GM12864 (cell line): ENCODE measurements at places on chromosomes 13 and 19.

GRCh38 chr19:40528533-40529092 is 48.1 kb upstream of the SHKBP1 start:
- DNase-seq = no peak

GRCh38 chr13:93646245-93646644 is 419.6 kb downstream of the GPC6 start:
- no peak for DNase-seq

- DNase-seq = no peak
Measured at GRCh38 chr13:86402500-86402899, 603.3 kb upstream of the SLITRK6 start.

DNA sequence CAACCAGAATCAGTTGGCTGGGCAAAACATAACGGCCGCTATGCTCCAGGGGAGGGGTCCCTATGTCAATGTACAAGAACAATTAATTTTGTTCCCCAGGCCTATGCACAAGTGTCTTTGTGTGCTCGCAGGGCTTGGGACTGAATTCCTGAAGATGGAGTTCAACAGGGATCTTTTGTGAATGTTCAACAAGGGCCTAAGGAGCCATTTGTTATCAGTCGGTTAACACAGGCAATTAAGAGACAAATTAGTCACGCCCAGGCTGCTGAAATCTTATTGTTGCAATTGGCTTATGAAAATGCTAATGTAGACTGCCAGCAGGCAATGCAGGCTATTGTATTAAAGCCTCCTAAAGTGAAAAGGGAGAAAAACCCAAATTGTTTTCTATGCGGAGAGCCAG is 117.5 kb downstream of the ZNF429 start:
- no peak for DNase-seq

GRCh38 chr19:10505583-10506229 is 2.5 kb upstream of the KEAP1 start:
- no peak for DNase-seq

DNA sequence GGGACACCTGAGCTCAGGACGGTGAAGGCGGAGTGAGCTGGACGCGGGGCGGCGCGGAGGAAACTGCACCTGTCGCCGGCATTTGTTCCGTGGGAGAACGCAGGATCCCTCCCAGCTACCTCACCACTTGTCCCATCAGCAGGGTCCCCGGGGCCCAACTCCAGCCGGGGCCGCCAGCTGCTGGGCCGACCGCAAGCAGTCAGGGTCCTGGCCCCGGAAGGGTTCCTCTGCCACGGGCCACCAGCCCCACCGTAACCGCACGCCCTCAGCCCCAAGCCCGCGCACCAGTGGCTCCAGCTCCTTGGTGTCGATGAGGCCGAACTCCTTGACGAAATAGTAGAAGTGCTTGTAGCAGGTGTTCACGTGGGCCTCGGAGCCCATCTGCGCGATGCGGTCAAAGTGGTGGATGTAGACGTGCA is 19.6 kb downstream of the MOB3A start:
- DNase-seq = no peak

- no peak for DNase-seq
Measured at GRCh38 chr19:1259876-1260748, 9.0 kb upstream of the CIRBP start.

DNA sequence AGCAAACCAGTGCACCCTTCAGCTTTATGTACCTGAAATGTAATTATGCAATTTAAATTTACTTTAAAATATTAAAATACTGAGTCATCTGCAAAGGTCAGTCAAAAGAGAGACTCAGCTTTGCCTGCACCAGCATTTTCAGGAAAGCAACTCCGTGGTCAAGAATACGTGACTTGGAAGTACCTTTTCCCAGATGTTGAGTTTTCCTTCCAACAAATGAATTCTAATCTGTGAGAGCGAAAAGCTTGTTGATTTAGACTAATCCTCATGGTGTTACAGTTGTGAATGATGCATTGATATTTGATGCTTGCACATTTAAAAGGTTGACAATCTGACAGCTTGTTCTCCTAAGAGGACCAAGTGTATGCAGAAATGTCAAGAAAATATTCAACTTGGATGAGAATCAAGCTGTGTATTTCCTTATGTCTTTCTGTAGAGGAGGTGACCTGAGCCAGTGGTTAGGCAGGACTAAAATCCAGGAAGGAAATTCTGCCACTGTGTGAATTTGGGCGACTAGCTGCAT is 270.4 kb downstream of the ABCC4 start:
- DNase-seq = no peak

DNA sequence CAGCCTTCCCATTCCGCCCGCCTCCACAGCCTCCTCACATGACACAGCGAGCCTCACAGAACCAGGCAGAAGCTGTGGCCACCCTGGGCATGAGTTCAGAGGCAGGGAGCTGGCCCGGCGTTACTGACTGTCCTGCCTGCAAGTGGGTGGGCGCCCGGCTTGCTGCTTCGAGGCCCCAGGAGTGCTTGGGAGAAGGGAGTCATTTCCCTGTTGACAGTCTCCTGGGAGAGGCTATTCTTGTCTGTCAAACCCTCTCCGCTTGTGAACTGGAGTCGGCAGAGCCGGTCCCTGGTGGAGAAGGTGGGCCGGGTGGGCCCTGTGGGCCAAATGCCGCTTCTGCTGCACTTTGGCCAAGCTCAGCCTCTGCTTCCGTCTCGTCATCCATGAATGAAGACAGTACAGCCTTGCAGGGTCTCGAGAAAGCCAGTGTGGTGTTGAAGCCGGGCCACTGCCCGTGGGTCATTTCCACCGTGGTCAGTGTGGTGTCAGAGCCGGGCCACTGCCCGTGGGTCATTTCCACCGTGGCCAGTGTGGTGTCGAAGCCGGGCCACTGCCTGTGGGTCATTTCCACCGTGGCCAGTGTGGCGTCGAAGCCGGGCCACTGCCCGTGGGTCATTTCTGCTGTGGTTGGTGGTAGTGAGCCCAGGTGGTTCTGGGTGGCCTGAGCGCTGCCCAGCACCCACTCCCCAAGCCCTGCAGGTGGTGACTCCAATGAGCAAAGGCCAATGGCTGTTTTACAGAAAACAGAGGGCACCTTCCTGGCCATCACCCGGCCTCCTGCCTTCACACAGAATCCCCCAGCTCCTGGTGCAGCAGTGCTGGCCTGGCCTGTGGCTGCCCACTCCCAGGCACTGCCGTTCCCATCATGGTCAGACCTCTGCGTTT is 13.5 kb upstream of the F7 start:
- no peak for DNase-seq

DNA sequence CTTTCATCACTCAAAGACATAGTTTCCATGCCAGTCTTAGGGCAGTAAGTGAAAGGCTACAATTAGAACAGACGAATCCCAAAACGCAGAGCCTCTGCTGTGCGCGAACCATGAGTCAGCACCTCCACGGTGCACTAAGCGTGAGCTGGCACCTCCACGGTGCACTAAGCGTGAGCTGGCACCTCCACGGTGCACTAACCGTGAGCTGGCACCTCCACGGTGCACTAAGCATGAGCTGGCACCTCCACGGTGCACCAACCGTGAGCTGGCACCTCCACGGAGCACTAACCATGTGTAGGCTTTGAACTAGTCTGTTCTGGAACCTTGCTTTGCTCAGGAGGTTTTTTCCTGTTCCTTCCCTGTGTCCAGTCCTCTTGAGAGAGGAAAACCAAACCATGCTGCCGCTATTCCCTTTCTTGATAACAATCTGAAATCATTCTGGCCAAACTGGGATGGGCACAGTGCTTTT is 120.6 kb downstream of the IRS2 start:
- no peak for DNase-seq

- DNase-seq = no peak
Measured at GRCh38 chr19:33159893-33160292, 28.0 kb downstream of the WDR88 start.

DNA sequence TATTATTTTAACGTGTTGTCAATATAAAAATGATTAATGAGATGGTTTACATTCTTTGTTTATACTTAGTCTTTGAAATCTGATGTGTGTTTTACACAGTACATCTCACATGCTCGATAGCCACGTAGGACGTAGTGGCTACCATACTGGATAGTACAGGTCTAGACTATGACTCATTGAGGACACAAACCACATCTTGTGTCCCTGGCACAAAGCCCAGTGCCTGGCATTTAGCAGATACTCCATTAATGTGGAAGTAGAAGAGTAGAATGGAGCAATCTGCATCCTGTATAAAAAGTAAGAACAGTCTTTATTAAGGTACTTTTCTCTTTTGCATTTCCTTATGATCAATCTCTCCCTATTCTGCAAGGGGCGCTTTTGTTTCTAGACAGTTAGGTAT is 49.0 kb upstream of the FRY start:
- DNase-seq = no peak

DNA sequence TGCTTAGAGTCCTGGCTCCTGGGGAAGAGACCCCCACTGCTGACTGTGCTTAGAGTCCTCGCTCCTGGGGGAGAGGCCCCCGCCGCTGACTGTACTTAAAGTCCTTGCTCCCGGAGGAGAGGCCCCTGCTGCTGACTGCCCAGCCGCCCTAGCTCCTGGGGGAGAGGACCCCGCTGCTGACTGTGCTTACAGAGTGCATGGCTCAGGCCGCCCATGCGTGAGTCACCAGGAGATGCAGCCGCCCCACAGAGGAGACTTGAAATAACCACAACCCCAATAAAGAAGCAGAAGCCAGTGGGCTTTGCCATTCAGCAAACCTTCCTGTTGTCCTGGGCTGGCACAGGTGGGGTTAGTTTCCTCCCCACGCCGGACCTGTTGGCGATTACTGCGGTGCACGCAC is 79.2 kb upstream of the C13orf46 start:
- no peak for DNase-seq
